Activated naive CD4-positive, alpha-beta T cell treated with Interleukin-2 at 50 U/mL for 16 hours (primary cell): ENCODE measurements at places on chromosomes 2 and 18.

DNA sequence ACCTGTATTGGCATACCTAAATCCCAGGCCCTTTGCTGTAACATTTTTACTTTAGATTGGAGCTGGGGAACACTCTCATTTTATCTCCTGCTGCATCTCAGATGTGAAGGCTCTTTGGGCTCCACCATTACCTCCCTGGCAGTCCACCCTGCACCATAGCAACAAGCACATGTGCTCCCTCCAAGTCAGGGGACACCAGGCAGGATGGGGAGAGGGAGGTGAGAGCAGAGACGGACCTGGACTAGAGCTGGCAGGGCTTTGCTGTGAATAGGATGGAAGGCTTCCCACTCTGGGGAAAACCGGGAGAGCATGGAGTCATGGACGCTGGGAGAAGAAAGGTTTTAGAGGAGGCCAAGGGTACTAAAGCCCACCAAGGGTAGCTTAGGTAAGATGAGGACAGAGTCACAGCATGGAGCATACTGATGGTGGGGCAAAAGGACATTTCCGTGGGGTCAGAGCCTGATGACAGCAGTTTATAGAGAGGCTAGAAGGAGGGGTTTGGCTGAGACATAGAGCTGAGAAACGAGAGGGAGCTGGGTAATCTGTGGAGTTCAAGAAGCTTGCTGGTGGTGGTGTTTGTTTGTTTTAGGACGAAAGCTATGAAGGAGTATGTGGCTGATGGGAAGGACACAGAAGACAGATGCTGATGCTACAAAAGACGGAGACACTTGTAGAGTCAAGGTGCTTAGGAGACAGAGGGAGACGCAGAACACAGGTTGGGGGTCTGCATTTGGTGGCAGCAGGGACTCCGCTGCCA lies 134.8 kb downstream of the COL6A3 start:
- DNase-seq = no peak

GRCh38 chr2:239668042-239668441 lies 267.2 kb upstream of the HDAC4 start:
- no peak for DNase-seq

GRCh38 chr2:3692375-3692774 lies 11.0 kb upstream of the DCDC2C start:
- DNase-seq = no peak

DNA sequence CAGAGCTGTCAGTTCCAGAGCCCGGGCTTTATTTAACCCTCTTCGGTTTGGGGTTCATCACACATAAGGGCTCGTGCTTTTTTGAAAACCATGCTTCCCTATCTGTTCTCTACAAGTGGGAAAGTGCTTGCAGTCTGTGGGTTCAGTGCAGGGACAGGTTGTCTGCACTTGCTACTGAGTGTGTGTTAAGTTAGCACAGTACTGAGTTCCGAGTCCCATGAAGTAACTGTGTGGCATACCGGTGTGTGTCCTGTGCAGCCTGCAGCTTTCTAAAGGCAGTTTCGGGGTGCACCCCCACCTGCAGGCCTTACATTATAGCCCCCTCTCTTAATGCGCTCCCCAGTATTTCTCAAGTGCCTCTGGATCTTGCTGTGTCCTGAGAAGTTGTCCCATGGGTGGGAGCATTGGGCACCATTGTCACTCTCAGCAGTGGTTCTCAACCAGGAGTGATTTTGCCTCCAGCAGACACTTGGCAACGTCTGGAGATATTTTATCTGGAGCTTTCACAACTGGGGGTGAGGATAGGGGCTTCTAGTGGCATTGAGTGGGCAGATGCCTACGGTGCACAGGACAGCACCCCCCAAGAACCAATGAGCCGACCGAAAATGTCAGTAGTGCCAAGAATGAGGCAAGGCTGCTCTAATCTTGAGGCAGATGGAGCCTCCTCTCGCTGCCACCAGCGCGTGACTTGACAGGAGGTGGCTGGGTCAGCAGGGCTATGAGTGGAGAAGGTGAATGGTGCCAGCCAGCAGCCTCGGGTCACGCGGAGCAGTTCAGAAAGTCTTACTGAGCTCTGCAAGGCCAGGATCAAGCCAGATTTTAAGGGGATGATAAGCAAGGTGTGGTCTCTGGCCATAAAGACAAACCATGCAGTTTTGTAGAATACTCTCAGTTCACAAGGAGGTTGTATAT lies 152.2 kb downstream of the SMAD7 start:
- no peak for DNase-seq

GRCh38 chr2:124698979-124699565 lies 674.0 kb downstream of the CNTNAP5 start:
- no peak for DNase-seq

- no peak for DNase-seq
These were observed 47.1 kb downstream of the HS1BP3 start for GRCh38 chr2:20603791-20604190.

GRCh38 chr2:200159829-200160781 lies 146.4 kb upstream of the SPATS2L start:
- no peak for DNase-seq

DNA sequence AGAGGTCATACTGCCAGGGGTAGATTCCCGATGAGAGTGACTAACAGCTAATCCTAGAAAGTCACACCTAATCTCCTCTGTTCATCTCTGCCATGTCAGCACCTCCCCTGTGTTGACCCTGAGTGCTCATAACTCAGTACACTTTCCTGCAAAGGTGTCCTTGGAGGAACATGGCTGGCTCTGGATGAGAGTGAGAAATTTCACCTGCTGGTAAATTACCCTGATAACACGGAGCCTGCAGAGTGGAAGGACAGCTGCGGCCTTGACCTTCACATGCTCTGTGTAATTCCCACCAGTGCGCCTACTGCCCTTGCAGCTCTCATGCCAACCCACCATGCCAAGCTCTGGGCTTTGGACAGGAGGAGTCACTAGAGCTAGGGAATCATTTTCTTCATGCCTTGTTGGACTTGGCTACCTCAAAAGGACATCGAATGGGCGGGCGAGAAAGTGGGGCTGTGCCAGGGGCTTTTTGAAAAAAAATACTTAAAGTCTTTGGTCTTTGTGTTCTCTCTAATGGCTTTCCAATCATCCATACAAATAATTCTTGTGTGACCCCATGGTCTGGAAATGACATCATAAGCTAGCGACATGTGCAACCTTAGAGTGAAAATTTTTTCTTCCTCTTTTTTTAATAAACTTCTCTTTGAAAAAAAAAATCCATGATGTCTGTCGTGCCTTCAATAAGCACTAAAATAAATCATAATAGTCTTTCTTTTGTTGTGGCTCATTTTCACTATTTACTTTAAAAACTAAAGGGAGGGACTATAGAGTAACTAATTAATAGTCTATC lies 319.9 kb downstream of the MYCN start:
- DNase-seq = no peak

GRCh38 chr18:12879840-12880540 lies 4.0 kb downstream of the PTPN2 start:
- DNase-seq = no peak

GRCh38 chr2:121148481-121148880 lies 136.5 kb downstream of the TFCP2L1 start:
- DNase-seq = no peak

DNA sequence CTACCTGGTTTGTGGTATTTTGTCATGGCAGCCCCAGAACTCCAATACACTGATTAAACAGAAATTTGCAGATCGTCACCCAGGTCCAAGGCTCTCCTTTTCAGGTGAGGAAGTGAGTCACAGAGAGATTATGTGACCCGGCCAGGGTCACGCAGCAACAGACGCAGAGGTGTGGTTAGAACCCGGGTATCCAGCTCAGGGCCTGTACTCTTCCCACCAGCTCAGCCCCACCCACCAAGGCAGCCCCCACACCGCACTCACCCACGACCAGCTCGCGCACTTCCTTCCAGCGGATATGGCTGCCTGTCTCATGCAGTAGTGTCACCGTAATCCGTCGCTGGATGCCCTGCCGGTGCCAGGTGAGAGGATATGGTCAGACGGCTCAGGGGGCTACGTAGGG lies 48.1 kb downstream of the AQP12A start:
- DNase-seq = peak; percentile 22

DNA sequence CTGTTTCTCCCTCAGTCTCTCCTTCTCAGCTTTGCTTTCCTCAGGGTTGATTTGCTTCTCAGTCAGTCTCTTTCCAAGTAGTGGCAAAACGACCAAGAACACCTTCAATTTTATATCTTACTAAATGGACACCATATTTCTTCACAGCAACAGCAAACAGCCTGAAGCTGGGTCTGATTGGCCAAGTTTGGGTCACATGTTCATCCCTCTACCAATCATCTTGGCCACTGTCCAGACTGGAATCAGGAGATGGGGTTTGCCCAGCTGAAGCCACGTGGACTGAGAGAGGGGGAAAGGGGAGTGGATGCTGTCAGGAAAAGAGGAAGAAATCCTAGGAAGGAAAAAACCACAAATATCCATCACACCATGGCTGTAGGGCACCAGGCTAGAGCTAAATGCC lies 42.0 kb upstream of the ACMSD start:
- DNase-seq = no peak

- no peak for DNase-seq
These were observed 35.8 kb downstream of the GREB1 start for GRCh38 chr2:11569636-11570035.

- no peak for DNase-seq
These were observed 61.8 kb downstream of the CDH2 start for GRCh38 chr18:28115149-28115550.

- no peak for DNase-seq
These were observed 64.3 kb downstream of the TET3 start for GRCh38 chr2:74048843-74049519.

- no peak for DNase-seq
These were observed 89.5 kb downstream of the STK39 start for GRCh38 chr2:168157926-168158325.

DNA sequence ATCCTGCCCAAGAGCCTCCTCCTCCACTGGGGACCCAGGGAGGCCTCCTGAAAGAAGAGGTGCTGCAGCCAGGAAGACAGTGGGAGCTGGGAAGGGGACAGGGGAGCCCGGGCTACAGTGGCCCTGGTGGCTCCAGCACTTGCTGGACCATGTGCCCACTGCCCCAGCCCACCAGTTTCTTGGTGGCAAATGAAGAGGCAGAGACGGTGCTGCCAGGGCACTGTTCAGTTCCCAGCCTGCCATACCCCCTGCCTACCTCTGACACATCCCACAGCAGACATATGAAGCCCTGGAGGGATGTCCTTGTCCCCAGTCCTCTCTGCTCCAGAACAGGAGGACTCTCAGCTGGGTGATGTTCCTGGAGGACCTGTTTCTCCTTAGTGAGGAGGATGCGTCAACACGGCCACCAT lies 3.7 kb downstream of the RAMP1 start:
- no peak for DNase-seq

- no peak for DNase-seq
These were observed 134.8 kb downstream of the SEPTIN10 start for GRCh38 chr2:109478906-109479493.

- peak; percentile 21 for DNase-seq
These were observed 46.7 kb upstream of the KCNF1 start for GRCh38 chr2:10864861-10865636.

- no peak for DNase-seq
These were observed 46.9 kb downstream of the NGEF start for GRCh38 chr2:232966122-232966521.

DNA sequence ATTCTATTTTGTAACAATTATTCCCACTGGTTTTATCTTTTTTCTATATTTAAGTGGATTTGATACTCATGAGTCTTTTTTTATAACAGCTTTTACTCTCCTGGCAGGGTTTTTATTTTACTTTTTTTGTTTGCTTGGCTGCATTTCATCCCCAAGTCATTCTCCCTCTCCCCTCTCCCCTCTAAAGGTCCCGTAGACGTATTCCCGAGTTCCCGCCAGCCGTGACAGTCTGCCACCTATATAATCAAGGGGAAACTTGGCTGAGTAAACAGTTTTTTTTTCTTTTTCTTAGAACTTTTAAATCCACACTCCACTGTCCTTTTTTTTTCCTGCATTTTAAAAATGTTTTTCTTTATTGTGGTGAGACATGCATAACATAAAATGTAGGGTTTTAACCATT lies 433.1 kb upstream of the HS6ST1 start:
- DNase-seq = no peak

DNA sequence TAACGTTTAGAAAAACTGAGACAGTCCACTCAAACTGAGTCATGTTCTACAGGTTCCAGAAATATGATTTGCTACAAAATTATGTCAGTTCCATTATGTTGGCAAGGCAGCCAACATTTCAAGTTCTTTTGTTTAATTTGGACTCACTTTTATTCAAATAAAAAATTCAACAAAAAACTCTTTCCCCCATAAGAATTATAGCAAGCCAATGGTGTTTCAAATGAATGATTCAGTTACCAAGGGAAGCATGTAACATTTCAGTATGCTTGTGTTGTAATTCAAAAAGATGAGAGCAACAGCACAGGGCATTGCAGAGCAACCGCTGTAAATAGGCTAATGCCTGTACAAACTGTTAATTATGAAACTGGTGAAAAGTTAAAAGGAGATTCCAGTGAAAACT lies 140.8 kb downstream of the FIGN start:
- no peak for DNase-seq

GRCh38 chr2:146239392-146240135 lies 1605.3 kb upstream of the ACVR2A start:
- no peak for DNase-seq

- no peak for DNase-seq
These were observed 235.6 kb upstream of the MYT1L start for GRCh38 chr2:2566396-2567323.

- no peak for DNase-seq
These were observed 50.8 kb upstream of the TMEM87B start for GRCh38 chr2:112004253-112004645.

- peak; percentile 33 for DNase-seq
These were observed 40.0 kb downstream of the ICA1L start for GRCh38 chr2:202831242-202832220.

DNA sequence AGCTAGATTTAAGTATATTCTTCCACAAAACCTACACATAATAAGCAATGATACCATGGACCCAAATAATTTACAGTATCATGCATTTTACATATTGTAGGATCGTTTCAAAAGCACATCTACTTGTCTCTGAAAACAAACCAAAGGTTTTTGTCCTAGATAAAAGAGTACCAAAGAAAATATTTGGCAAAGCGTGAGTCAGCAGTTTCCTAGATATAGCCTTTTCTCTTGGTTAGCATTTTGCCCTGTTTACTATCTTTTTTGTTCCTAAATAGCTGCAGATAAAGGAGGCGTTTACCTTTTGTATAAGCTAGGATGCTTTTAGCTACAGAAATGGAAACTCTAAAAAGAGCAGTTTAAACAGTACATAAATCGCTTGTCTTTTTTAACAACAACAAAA lies 305.8 kb upstream of the GULP1 start:
- no peak for DNase-seq

DNA sequence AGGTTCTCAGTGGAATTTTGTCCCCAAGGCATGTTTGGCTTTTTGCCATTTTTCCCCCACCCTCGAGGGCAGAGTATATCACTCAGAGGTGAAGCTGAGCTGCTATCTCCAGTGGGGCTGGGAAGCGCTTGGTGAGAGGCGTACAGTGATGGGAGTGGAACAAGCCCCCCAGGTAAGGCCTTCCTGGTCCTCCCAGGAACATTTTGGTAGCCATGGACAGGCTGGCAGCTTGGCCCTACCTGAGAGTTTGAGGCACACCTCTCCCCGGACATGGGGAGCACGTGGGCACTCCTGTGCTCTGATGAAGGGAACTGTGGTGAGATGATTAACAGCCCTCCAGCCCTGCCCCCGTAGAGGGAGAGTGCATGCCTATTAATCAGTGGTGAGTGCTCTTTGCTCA lies 99.3 kb downstream of the C1QL2 start:
- DNase-seq = no peak

GRCh38 chr2:108079736-108080135 lies 93.4 kb downstream of the SLC5A7 start:
- DNase-seq = no peak
